ENCODE measurements at places on chromosomes 2 and 18. TPM values are rescaled to one million over a fixed set of nuclear protein-coding genes. Genes with fewer than 3 reads are reported as not detected.

DNA sequence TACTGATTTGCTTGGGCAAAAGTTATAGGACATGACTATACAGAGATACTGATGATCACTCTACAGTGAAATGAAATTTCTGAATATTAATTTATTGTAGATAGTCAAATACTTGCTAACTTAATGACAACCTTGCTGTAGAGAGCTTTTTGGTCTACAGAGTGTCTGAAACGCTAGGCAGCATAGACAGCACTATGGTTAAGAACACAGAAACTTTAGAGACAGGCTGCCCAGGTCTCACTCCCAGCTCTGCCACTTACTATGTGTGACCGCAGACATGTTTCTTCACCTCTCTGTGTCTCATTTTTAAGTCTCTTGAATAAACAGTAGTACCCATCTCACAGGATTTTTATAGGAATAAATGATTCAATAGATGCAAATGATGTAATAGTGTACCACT lies 247.0 kb downstream of the TCF4 start:
- no peak for DNase-seq

DNA sequence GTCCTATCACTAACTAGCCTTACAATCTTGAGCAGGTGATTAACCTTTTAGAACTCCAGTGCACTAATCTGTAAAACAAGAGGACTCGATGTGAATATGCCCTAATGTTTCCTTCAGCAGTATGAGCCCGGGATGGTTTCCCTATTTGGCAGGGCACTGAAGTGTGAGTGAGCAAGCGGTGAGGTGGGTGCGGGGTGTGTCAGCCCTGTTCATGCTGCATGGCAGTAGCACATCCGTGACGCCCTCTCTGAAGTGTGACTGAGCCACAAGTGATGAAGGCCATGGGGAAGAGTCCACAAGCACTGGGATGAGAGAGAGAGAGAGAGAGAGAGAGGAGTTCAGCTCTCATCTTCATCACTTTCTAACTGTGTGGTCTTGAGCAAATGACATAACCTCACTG lies 168.7 kb downstream of the SETBP1 start:
- no peak for DNase-seq

DNA sequence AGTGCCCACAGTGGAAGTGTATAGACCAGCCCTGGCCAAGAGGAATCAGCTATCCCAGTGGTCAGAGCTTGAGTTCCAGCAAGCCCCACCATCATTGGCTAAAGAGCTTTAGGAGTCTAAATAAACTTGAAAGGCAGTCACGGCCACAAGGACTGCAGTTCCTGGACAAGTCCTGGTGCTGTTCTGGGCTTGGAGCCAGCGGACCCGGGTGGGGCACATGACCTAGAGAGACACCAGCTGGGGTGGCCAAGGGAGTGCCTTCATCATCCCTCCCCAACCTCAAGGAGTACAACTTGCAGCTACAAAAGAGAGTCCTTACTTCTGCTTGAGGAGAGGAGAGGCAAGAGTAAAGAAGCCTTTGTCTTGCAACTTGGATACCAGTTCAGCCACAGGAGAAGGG lies 439.8 kb upstream of the TMEFF2 start:
- no peak for DNase-seq

DNA sequence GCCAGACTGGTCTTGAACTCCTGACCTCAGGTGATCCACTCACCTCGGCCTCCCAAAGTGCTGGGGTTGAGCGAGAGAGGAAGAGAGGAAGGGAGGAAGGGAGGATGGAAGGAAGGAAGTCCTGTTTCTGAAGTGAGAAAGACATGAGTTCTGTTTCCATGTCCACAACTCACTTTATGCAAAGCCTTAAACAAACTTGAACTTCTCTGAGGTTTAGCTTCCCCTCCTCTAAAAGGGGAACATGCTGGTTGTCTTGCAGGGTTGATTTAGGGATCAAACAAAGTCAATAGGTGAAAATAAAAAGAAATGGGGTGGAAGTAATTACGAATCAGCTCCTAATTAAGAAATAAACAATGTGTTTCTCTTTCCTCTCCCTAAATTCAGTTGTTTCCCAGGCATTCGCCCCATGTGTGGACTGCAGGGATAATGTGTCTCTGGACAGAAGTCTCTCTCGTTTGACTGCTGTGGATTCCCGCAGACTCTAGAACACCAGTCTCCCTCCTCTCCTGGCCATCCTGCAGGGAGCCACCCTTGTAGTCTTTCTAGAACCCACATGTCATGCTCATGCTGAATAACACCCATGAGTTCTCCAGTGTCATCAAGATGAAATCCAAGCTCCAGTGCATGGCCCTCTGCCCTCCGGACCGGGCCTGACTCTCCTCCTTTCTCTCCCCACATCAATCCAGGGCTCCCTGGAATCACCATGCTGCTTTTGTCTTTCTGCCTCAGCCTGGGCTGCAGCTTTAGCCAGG lies 229.3 kb upstream of the TRIB2 start:
- no peak for DNase-seq

- no peak for DNase-seq
Observed at GRCh38 chr18:36265015-36265414, 32.5 kb upstream of the FHOD3 start.

- DNase-seq = peak; percentile 85
Observed at GRCh38 chr2:191245869-191246531, 796 bp downstream of the MYO1B start.

- DNase-seq = no peak
Observed at GRCh38 chr18:69636529-69637301, 236.0 kb downstream of the DOK6 start.

DNA sequence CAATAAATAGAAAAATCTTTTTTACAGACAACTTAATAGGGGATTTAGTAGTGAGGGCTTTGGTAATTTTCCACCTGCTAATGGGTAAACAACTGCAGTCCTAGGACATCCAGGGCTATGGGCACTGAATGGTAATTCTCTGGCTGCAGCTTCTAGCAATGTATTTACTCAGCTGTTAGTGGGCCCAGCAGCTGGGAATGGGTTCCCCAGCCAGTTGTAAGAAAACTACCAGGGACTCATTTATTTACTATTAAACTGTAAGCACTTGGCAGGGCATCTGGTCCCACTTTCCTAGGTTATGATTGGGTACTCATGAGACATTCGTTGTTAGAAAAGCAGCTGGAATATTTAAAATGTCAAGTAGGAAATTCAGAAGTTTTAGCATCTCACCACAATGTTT lies 363.8 kb upstream of the TRIB2 start:
- DNase-seq = no peak

- peak; percentile 25 for DNase-seq
Observed at GRCh38 chr2:46213906-46214305, 83.3 kb upstream of the EPAS1 start.

- no peak for DNase-seq
Observed at GRCh38 chr2:9950521-9951271, 797 bp upstream of the GRHL1 start.

Gene FAM237A
- total RNA-seq = not detected

Gene MAL
- total RNA-seq = 2.4 TPM
